ENCODE measurements at places on chromosomes 3 and 15.

GRCh38 chr3:162729686-162730085, 1233.1 kb downstream of the OTOL1 start:
- no peak overlapping the region for H3K27ac ChIP-seq
- no peaks in the 10 kb centered on the region for H3K27me3 ChIP-seq
- no peaks in the 10 kb centered on the region for H3K4me1 ChIP-seq
- DNase-seq, result no peak
- no peak overlapping the region for H3K4me3 ChIP-seq
- no peaks in the 10 kb centered on the region for H3K36me3 ChIP-seq

DNA sequence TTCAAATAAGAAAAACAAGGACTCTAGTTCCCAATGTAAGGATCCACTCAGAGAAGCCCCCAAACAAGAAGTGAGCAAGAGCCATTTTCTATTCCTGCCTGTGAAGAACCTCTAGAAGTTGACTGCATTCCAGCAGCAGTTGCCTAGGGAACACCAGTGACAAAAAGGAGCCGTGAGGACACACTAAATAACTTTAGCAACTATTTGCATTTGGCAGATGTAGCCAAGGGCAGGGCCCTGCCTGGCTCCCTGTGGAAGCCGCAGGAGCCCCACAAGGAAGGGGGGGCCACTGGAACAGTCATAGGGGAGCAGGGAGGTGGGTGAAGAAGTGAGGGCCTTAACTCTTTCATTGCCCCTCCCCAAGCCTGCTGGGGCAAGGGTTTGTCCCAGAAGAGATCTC, 470.2 kb upstream of the PROK2 start:
- H3K27me3 ChIP-seq, result peaks cover 15% of the 10 kb centered on the region
- H3K4me1 ChIP-seq, result peaks cover 19% of the 10 kb centered on the region
- H3K4me3 ChIP-seq, result no peak overlapping the region
- H3K36me3 ChIP-seq, result peaks cover 5% of the 10 kb centered on the region

DNA sequence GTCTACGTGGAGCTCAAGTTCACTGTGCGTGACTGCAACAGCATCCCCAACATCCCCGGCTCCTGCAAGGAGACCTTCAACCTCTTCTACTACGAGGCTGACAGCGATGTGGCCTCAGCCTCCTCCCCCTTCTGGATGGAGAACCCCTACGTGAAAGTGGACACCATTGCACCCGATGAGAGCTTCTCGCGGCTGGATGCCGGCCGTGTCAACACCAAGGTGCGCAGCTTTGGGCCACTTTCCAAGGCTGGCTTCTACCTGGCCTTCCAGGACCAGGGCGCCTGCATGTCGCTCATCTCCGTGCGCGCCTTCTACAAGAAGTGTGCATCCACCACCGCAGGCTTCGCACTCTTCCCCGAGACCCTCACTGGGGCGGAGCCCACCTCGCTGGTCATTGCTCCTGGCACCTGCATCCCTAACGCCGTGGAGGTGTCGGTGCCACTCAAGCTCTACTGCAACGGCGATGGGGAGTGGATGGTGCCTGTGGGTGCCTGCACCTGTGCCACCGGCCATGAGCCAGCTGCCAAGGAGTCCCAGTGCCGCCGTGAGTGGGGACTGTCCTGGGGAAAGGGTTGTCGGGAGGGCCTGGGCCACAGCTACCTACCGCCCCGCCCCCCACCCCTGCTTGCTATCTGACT, 11.2 kb downstream of the EPHB3 start:
- H3K36me3 ChIP-seq, result no peaks in the 10 kb centered on the region
- H3K27ac ChIP-seq, result no peak overlapping the region
- no peak for DNase-seq
- H3K4me3 ChIP-seq, result no peak overlapping the region

DNA sequence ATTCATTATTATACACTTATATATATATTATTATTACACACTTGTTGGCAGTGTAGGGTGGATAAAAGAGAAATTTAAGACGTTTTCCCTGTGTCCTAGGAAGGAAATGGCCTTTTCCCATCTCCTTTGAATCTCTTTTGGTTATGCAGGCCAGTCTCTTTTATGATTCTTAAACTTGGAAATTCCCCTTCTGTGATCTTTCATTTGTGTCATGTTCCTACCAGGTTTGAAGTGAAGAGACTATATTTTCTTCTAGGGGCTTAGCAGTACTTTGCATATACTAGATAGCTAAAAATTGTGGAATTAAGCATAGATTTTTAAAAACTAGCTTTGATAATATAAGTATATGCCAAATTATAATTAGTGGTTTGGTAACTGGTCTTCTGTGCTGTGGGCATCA, 58.5 kb downstream of the BBX start:
- no peak overlapping the region for H3K27ac ChIP-seq
- peaks cover 23% of the 10 kb centered on the region for H3K4me1 ChIP-seq
- no peak for DNase-seq
- H3K36me3 ChIP-seq, result no peaks in the 10 kb centered on the region
- H3K27me3 ChIP-seq, result no peaks in the 10 kb centered on the region

DNA sequence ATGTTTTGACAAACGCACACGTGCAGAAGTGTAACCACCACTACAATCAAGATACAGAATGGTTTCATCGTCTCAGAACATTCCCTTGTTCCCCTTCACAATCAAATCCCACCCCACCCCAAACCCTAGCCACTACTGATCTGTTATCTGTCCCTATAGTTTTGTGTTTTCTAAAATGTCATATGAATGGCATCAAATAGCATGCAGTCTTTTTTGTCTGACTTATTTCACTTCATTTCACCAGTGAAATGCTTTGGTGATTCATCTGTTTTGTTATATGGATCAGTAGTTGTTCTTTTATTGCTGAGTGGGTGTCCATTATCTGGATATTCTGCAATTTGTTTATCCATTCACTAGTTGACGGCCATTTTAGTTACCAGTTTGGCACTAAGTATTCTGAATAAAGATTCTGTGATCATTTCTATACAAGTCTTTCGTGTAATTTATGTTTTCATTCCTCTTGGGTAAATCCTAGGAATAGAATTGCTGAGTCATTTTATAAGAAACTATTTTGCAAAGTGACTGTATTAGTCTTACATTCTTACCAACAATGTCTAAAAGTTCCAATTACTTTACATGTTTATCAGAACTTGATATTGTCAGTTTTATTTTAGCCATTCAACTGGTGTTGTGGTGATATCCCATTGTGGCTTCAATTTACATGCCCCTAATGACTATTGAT, 232.8 kb downstream of the CLSTN2 start:
- no peak for DNase-seq
- peaks cover 3% of the 10 kb centered on the region for H3K27me3 ChIP-seq
- no peak overlapping the region for H3K4me3 ChIP-seq
